ENCODE measurements at places on chromosomes 11 and 22. TPM values are rescaled to one million over a fixed set of nuclear protein-coding genes. Genes with fewer than 3 reads are reported as not detected.

The MYEOV gene
- total RNA-seq, result 10.7 TPM

The DRAP1 gene
- total RNA-seq, result 209 TPM

The CCDC157 gene
- total RNA-seq, result 1.3 TPM

The OR2AG2 gene
- total RNA-seq, result not detected

The MAJIN gene
- not detected for total RNA-seq

The GPR137 gene
- total RNA-seq, result 22.8 TPM

Data from mammary microvascular endothelial cell (primary cell).